ENCODE measurements at places on chromosomes 16 and 17.

DNA sequence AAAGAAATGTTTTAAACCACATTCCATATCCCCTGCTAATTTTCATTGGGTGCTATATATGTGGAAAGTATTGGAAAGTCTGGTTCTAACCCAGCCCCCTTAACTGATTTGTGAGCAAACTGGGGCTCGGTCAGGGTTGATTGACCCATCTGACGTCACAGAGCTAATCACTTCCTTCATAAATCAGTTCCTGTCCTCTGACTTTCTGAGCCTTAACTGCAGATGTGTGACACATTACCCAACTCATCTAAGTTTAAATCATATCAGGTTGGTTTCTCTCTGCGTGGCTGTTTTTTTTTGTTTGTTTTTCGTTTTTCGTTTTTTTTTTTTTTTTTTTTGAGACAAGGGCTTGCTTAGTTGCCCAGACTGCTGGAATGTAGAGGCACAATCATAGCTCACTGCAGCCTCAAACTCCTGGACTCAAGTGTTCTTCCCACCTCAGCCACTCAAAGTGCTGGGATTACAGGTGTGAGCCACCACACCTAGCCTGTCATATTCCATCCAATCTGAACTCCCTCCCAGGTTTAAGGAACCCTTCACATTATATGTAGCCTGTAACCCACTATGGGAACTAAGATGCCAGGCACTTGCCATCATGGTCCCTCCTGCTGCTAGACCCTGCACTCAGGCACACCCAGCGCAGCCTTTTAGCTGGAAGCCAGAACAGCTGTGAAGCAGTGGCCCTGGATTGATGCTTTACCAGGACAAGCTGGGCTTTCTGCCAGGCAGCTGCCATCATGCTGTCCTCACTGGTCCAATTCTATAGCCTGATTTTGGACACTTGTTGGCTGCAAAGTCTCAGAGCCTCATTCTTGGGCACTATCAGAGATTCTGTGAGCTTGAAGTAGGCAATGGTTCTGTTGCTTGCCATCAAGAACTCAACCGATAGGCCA, 6.9 kb upstream of the BPTF start:
- no peak for DNase-seq

DNA sequence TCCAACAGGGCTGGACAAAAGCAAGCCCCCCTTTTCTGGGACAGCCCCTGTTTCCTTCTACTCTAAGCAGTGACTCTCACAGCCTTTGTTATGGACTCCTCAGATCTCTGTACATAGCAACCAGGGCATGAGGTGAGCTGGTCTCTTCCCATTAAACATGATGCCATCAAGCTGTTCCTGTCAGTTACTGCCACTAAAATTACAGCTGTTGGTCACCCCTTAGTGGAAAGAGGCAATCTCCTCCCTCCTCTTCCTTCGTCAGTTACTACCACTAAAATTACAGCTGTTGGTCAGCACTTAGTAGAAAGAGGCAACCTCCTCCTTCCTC, 95.2 kb upstream of the SMIM36 start:
- DNase-seq: peak; percentile 97

GRCh38 chr16:23448392-23448791, 4.6 kb downstream of the COG7 start:
- no peak for DNase-seq

DNA sequence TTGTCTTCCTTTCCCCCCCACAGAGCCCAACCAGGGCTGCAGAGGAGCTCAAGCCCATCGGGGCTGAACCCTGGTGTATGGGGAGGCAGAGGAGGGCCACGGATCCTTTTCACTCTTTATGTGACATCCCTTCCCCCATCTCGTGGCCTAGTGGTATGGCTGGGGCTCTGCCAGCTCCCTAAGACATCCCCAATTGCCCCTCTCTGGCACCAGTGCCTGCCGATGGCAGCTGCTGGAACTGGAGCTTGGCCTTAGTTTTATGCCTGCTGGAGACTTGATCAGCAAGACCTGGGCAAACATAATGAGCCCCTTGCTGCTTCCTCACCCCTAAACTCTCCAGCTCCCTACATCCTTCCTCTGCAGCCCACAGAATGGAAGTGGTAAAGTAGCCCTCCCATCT, 8.0 kb upstream of the TOP2A start:
- no peak for DNase-seq

- no peak for DNase-seq
Observed at GRCh38 chr17:72592967-72593325, 472.1 kb downstream of the SOX9 start.

- DNase-seq: no peak
Observed at GRCh38 chr17:37286430-37286829, 89.4 kb upstream of the C17orf78 start.

GRCh38 chr17:38851434-38851833, 2.1 kb downstream of the RPL23 start:
- no peak for DNase-seq

DNA sequence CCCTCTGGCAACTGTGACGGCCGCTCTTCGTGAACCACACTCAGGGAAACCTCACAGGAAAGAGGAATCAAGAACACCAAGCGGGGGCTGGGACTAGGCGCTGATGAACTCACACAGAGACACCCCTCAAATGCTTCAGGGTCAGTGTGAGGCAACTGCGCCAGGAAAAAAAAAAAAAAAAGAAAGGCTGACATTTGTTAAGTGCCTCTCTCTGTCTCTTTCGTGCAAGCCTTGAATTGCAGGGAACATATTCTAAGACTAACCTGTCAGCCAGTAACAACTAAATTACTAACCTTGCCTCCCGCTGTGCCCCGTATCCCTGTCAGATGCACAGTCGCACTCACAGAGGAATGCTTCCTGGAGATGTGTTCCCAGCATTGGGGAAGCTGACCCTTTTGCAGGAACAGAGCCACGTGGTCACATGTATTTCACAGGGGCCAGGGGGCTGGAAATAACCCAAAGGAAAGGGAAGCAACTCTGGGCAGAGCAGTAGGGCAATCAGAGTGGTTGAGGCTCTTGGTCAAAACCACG, 247.8 kb downstream of the XYLT1 start:
- no peak for DNase-seq

Data from renal pelvis (tissue), 12 donors.